Stimulated activated CD8-positive, alpha-beta memory T cell treated with anti-CD3 and anti-CD28 coated beads, Interleukin-2, amount 100 ng/mL, for 1 hour (primary cell): ENCODE measurements at places on chromosomes 7 and 10.

GRCh38 chr7:158611541-158611940 is 23.9 kb upstream of the PTPRN2 start:
- DNase-seq = no peak

- DNase-seq = no peak
Observed at GRCh38 chr10:3588346-3588745, 196.7 kb downstream of the KLF6 start.

- no peak for DNase-seq
Observed at GRCh38 chr10:3850999-3851937, 66.3 kb upstream of the KLF6 start.

DNA sequence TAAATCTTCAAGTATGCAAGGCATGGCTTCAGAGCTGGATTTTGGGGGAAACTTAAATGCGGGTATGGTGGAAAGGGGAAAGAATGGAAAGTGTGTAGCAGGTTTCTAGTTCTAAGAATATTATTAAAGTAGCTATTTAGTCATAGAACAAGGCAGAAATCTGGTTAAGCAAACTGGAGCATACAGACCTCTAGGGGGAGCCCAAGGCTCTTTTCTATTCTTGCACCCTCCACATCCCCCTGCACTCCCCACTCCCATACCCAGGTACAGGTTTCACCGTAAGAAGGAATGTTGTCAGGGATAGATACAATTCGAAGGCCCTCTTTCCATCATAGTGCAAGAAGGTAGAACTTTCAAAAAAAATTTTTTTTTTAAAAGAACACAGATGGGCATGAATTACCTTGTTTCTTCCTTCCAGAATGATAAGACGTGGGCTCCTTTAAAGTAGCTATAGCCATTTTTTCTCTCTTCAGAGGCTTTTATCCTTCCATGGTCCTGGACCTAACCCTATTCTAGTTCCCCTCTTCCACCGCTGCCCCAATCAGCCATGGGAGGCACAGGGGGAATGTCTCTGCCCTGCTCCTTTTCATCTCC is 41.5 kb upstream of the SMIM30 start:
- DNase-seq = no peak

GRCh38 chr10:3071405-3072198 is 4.3 kb downstream of the PFKP start:
- no peak for DNase-seq

- no peak for DNase-seq
Observed at GRCh38 chr10:101217450-101218281, 11.6 kb downstream of the LBX1 start.

DNA sequence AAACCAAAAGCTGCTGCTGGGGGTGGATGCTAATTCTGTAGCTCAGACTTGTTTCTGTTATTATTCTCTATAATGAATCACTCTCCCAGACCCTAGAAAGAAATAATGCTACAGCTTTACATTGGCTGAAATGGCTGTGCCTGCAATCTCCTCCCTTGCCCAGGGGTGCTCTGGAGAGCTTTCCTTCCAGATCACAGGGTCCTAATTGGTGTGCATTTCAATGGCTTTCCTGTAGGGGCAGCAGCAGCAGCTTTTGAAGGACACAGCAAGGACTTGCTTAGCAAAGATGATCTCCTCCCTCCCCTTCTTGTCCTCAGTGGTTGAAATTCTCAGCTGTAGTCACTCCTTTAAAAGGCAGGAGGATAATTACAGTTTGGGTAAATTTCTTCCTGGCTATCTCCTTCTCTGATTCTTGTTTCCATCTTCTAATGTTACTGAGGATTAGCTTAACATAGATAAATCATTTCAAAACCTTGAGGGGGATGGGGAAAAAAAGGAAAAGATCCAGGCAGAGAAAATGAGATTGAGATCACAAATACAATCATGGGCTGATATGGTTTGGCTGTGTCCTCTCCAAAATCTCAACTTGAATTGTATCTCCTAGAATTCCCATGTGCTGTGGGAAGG is 120.2 kb upstream of the CTTNBP2 start:
- DNase-seq = no peak

DNA sequence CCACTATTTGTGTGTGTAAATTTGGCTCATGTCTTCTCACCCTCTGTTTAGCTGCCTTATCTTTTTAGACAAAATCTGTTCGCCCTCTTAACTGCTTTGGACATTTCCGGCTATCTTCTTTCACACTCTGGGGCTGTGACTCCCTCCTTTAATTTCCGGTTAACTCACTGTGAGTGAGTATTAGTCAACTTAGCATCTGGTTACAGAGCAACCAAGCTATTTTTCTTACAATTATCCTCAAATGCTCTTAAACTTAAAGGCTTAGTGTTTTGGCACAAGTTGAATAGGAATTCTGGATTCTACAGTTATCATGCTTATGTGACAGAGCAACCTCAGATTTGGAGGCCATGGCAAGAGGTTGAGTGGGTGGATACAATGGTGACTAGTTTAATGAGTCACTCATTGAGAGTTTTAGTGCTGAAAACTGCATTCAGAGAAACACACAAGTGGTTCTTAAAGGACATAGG is 177.6 kb upstream of the SEMA3A start:
- no peak for DNase-seq

- no peak for DNase-seq
Observed at GRCh38 chr7:28773423-28774145, 184.5 kb downstream of the TRIL start.

- DNase-seq = no peak
Observed at GRCh38 chr7:106768324-106768751, 96.7 kb upstream of the PIK3CG start.

- DNase-seq = no peak
Observed at GRCh38 chr10:75744261-75744660, 312.8 kb downstream of the LRMDA start.

DNA sequence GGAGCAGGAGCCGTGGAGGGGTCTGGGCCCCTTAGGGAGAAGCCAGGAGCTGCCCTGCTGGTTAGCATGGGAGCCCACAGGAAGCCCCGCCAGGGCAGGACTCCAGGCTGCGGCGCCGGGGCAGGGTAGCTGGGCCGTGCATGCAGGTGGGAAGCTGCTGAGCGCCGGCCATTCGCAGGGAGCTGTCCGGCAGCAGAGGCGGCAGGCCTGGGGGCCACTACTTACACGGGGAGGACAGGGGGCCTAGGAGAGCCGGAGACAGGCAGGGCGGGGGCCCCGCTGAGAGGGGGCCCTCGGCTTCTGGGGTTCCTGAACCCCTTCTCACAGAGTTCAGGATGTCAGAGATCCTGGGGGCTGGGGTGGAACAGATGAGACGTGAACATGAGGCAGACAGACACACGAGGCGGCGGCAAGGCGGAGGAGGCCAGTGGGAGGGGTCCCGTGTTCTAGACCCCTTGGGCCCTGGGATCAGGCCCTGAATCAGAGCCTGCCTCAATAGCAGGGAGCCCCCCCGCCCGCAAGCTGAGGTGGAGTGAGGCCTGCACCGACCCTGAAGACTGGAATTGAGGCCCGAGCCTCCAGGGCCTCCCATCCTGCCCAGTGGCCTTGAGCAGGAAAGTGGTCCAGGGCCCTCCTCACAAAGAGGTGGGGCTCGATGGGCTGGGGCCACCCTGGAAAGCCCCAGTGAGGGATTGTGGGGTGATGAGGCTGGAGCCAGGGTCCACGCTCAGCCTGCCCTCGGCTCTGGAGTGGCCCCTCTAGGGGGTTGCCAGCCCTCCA is 28.0 kb downstream of the YKT6 start:
- no peak for DNase-seq

- no peak for DNase-seq
Observed at GRCh38 chr7:42931447-42931833, 534 bp downstream of the PSMA2 start.

DNA sequence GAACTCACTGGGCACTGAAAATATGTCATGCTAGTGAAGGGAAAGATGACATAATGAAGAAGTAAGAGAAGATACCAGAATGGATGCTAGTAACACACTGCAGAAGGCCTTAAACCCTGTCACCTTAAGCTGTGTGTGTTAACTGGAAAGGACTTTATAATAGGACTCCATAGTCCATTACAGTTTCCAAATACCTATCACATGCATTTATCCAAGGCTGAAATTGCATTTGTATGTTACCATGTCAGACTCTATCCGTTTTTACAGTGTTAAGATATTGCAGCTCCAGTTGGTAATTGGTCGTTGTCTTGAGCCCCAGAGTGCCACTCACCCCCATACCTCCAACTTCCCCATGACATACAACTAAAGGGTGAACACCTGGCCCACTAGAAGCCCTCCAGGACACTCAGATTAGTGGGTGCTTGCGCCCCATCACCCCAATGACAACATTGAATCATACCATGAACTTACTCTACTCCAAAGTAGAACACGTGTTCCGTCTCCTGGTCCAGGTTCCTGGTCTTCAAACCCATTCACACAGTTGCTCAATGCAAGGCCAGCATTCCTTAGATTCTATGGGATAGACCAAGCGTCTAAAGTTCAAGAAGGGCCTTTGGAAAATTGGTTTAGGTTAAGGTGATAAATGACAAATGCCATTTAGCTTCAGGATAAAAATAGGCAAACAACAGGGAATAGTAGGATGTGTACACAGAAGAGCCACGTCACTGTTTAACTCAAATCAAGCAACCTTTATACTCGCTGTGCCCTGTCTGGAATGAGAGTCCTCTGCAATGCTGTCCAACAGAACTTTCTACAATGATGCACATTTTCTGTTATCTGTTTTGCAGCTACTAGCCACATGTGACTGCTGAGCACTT is 2.1 kb upstream of the RAPGEF5 start:
- DNase-seq = no peak

DNA sequence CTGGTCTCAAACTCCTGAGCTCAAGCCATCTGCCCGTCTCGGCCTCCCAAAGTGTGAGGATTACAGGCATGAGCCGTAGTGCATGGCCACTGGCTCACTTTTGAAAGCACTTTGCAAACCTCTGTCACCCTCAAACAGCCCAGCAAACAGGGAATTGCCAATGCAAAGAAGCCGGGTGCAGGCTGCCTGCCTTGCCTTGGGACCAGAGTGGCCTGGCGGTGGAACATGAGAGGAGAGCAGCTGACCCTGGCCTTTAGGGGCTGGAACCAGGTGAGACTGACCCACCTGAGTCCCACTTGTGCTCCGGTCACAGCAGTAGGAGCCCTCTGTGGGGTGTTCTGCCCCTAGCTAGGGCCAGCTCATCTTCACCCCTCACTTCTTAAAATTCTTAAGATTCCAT is 237.1 kb upstream of the GALNT17 start:
- no peak for DNase-seq

- no peak for DNase-seq
Observed at GRCh38 chr10:117226813-117227451, 14.0 kb upstream of the SLC18A2 start.

- DNase-seq = peak; percentile 62
Observed at GRCh38 chr10:80205477-80206276, at the start of gene ANXA11. Gene ANXA11, minus strand, starts transcription at chr10:80205537. Its CDS starts 32,676 bp downstream, at chr10:80172861.

- no peak for DNase-seq
Observed at GRCh38 chr7:135684136-135684535, 21.8 kb downstream of the STMP1 start.

DNA sequence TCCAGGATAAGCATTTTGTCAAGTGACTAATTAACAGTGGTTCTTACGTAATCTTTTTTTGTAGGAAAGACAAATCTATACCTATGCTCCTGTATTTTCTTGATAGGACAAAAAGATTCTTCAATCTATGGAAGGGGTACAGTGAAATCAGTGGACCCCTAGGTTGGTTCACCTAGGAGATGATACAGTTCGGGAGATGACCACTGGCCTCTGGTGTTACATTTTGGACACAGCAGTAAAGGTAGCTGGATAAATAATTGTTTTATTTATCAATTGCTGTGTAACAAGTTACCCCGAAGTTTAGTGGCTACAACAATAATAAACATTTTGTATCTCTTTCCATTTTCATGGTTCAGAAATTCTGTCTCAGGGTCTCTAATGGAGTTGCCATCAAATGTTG is 288.2 kb upstream of the MAGI2 start:
- DNase-seq = no peak
